ENCODE measurements at places on chromosomes 4 and X.

DNA sequence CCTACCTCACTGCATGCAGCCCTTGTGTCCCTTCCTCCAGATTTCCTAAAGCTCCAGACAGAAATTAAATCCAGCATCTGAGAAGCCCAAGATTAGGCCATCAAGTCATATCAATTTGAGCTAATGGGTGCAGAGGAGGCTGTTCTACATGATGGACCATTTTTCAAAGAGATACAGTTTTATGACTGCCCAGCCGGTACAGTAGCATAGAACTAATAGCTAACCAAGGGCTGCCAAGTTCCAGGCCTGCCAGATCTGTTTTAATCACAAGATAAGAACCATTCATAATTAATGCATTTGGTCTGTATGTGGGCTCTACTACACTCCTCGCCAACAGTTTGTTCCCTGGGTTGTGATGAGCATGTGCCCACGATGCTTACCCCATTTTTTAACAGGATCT, 73.9 kb upstream of the PLAC1 start:
- DNase-seq: no peak

- no peak for DNase-seq
Observed at GRCh38 chrX:74080165-74080564, 223.8 kb upstream of the ZCCHC13 start.

GRCh38 chr4:166941629-166942028, 292.7 kb downstream of the SPOCK3 start:
- DNase-seq: no peak

DNA sequence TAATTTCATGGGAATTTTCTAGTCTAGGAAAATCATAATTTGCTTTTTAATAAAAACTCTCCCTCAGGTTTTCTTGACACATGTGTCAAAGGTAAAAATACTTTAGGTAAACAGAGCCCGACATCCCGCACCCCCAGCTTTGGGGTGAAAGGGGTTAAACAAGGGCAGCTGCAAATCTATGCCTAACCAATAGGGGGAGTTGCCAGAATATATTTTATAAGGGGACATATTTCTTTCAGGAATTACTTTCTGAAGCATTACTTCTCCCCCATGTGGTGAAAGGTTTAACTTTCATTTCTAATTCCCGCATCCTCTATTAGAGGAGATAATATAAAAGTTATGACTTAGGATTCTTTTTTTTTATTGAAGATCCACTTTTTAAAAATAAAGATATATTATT, 53.9 kb upstream of the HEPH start:
- DNase-seq: no peak

GRCh38 chr4:173958445-173958844, 325.0 kb downstream of the FBXO8 start:
- no peak for DNase-seq

DNA sequence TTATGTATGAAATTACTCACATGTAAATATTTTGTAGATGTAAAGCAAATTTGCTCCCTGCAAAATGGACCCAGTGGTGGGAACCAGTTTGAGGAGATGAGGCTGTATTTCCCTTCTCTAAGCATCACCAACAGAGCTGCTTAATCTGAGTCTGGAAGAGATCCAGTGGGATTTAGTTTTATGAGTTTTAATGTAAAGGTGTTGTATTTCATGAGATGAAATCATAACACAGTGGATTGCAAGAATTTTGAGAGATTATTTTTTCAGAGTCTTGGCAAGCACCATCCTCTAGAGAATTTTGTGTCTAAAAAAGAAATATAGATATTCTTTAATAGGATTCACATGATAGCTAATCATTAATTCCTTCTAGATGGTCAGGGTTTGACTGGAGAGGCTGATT, 35.6 kb upstream of the SFRP2 start:
- no peak for DNase-seq

DNA sequence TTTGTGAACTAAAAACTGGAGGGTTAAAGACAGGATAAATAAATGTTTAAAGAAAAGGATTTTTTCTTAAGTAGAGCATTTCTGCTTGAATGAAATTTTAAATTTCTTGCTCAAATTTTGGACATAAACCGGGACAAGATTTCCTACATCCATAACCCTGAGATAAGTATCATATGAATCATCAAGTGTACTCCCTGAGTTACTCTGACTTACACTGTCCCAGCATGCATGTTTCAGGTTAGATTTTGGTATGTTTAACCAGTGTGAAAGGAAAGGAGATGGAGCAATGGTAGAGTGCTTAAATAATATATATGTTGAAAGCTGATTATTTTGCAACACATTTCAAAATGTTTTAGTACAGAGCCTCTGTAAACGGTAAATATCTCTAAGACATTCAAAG, 175.2 kb downstream of the ADGRL3 start:
- no peak for DNase-seq

DNA sequence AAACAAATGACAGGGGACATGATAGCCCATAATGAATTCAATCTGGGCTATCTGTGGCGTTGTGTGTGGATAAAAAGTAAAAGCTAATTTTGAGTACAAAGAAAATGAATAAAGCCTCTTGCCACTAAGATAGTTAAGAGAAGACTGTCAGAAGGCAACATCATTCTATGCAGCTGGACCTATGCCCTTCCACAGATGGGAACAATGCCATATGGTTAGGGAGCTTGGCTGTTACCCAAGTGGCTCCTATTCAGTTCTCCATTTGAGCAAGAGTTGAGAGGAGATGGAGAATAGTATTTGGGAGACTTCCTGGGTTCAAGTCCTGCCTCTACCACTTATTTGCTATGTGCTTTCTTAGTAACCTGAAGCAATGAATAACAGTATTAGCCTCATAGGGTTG, 107.7 kb downstream of the ANXA3 start:
- no peak for DNase-seq

DNA sequence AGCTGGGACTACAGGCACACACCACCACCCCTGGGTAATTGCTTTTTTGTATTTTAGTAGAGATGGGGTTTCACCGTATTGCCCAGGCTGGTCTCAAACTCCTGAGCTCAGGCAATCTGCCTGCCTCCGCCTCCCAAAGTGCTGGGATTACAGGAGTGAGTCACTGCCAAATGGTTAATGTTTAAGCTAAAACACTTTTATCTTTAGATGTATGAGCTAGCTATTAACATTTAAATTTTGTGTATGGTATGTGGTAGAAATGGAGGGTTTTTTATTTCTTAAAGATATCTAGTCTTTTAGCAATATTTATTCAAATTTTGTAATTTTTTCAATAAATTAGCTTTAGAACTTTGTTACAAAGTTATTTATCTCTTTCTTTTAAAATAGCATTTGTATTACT, 1659.8 kb upstream of the ADGRL3 start:
- no peak for DNase-seq

Measured in COR-L47 (cell line).